ENCODE measurements at places on chromosomes 16 and 17.
A peak's percentile ranks its signal among the peaks of the same experiment; 100 is the strongest.

DNA sequence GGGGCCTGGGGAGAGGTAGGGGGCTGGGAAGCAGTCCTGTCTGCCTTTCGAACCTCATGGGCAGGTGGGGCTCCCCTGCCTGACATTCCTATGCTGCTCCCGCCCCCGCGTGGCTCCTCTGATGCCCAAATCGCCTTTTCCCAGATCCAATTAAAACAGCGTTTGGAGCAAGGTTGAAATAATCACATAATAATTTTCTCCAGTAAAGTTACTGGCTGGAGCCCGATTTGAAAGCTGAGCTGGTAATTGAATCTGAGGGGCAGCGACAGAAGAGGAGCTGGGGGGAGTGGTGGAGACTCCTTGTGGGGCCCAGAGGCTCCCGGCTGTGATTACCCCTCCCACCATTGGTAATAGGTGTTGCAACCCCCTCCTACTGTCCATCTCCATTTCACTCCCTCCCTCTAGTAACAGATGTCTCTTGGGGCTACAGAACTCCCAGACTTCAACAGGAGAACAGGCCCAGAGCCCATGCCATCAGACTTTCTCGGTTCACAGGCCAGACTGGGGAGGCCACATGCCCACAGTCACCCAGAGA lies 38.9 kb upstream of the C1QL1 start:
- no peak for DNase-seq

GRCh38 chr17:6082335-6082734 lies 12.2 kb downstream of the WSCD1 start:
- DNase-seq, result no peak

DNA sequence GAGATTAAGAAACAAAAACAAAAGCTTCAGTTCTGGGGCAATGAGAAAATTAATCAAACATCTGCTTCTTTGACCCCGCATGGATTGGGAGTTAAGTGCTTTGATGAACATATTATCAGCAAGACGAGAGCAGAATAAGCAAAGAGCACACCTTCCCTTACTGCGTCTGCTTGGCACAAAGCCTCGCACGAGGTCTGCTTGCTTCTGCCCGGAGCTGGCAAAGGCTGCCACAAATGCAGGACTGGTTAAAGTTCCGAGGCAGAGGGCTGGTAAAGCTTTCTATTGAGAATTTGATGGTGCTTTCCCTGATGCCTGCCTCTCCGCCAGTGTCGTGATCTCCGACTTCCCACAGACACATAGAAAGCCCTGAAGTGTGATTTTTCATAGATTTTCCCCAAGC lies 17.0 kb downstream of the VAT1L start:
- no peak for DNase-seq

DNA sequence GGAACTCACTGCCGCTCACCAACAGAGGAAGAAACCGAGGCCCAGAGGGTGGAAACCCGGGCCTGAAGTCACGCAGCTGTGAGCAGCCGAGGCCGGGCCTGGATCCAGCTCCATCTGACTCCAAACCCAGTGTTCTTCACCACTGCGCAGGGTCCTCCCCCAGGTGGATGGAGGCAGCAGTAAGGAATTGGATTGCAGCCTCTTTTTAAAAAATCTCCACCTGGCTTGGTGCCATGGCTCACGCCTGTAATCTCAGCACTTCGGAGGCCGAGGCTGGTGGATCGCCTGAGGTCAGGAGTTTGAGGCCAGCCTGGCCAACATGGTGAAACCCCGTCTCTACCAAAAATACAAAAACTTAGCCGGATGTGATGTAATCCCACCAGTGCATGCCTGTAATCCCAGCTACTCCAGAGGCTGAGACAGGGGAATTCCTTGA lies 177.2 kb downstream of the FOXL1 start:
- DNase-seq, result no peak

DNA sequence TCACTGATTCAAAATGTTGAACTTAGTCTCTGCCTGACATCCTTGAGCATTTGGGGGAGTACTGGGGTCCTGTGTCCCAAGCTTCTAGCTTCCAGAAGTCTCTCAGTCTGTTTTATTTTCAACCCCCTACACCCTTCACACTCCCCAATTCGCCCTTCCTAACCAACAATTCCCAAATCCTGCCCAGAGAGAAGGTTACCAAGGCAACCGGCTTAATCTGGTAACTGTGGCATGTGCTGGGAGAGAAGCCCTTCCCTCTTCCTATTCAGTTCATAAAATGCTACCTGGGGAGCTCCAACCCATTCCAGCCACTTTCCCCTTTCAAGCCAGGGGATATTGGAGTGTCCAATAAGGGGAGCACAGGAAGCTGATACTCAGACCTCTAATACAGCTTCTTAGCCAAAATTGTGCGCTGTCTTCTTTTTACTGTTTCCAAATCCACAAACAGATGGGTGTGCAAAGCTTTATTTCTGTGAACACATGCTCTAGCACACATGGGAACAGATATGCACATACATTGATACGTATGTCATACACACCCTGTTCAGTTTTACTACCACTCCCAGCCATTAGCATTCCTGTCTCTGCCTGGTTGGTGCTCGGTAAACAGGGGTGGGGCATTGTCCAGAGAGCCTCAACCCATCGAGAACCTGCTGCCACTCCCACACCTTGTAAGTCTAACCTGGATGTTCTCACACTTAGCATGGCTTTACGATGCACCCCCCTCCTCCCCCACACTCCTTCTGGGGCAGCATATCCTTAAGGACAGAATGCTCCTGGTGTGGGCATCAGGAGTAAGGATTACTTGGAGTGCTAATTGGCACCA lies 1.1 kb upstream of the RAPGEFL1 start:
- no peak for DNase-seq

DNA sequence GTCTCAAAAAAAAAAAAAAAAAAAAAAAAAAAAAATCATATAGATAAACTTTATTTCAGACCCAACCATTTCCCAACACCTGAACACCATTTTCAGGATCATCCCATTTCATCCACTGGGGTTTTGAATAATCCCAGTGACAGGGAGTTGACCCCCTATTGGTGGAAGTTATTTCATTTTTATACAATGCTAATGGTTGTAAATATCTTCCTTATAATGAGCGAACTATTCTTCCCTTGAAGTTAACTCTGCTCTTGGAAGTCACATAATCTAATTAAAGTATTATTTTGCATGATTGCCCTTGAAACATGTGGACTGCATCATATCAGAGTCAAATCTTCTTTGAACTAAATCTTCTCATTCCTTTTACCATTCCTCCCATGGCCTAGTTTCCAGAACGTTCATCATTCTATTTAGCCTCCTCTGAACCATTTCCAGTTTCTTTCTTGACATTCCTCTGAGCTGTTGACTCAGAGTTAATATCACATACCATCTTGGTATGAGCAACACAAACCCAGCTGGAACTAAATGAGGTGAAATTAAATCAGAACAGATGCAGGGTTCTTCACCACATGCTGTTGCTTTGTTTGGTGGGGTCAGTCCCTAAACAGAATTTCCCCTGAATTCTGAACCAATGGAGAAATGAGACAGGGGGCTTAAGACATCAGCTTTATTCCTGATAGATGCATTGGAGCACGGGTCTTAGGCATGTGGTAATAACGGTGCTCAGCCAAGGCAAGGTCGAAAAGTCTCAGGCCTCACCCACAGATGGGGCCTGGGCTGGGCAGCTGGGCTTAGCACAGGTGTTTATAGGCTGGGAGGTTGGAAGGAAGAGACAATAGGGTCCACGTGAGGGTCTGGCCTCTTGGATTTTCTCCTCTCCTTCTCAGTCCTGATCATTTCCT lies 8.9 kb downstream of the HSD17B2 start:
- no peak for DNase-seq

GRCh38 chr16:87412996-87413421 lies 20.9 kb downstream of the MAP1LC3B start:
- DNase-seq, result no peak

- no peak for DNase-seq
These were observed 895 bp downstream of the UTS2R start for GRCh38 chr17:82372249-82373071.

- peak; percentile 60 for DNase-seq
These were observed 14.3 kb upstream of the DYNLRB2 start for GRCh38 chr16:80526418-80527061.

DNA sequence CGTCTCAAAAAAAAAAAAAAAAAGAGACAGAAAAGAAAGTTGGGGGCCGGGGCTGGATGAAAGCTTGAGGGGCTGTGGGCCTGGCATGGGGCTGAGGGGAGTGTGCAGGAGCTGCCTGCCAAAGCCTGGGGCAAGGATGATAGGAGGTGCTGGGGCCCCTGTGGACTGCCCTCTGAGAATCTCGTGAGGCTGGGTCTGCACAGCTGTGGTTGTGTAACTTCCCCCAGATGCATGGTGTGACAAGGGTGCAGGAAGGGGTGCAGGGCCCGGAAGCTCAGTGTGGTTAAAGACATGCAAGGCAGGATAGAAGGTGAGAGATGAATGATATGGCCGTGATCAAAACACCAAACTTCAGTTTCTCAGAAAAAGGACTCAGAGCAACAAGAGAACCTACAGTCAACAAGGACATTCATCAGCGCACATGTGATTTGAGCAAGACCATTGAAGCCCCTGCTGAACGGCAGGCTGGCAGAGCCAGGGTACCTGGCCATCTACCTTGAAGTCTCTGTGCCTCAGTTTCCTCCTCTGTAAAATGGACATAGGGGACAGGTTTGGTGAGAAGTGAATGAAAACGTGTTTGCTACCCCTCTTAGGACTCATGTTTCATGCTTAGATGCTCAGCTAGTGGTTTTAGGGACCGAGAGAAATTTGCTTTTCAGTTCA lies 9.6 kb downstream of the IL32 start:
- peak; percentile 73 for DNase-seq

DNA sequence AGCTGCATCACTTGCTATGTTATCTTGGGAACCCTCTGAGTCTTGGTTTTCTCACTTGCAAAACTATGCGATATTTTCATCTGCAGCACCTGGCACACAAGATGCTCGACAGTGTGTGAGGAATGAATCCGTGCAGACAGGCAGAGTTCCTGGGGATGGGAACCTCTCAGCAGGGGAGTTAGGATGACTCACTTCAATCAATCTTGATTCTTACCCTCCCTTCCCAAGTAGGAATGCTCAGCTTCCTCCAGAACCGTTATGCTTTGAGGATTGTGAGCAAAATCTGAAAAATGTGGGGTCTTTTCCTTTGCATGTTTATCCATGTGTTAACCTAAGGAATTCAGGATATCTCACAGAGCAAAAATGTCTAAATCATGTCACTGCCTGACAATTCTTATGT lies 68.9 kb upstream of the HNF1B start:
- DNase-seq, result no peak

- DNase-seq, result no peak
These were observed 37.9 kb upstream of the ABCA8 start for GRCh38 chr17:68993112-68993511.

- DNase-seq, result no peak
These were observed 26.7 kb downstream of the ITGAL start for GRCh38 chr16:30499284-30499683.

GRCh38 chr17:8921147-8921546 lies 44.4 kb downstream of the PIK3R5 start:
- no peak for DNase-seq

- no peak for DNase-seq
These were observed 29.9 kb downstream of the PARN start for GRCh38 chr16:14600164-14600563.

DNA sequence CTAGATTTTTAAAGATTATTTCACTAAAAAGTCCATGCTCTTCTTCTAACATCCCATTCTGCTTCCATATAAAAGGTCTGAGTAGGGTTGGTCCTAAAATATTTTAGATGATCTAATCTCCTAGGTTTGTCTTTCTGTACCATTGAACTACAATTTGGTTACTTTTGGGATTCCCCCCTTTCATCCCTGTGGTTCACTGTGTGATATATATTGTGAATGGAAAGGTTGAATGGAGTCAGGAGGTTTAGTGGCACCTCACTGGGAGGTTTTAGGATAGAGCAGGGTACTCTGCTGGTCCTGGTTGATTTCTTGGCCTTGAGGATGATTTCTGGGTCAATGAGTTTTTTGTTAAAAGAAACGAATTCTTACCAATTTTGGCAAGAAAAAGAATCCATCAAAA lies 29.5 kb downstream of the MAP2K6 start:
- no peak for DNase-seq
